ENCODE measurements at places on chromosomes 7 and 10.

DNA sequence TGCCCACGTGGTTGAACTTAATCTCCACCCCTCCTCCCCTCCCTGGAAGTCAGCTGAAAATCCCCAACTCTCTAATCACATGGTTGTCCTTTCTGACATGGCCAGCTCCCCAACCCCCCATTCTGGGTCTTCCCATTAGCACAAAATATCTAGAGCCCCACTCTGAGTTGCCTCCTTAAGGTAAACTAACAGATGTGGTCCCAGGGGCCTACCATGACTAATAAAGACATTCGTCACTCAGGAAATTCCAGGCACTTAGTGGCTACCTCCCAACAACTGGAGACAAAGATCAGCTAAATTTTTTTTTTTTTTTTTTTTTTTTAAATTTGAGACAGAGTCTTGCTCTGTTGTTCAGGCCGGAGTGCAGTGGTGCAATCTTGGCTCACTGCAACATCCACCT lies 21.1 kb downstream of the CCDC126 start:
- no peaks in the 10 kb centered on the region for H3K4me1 ChIP-seq
- no peaks in the 10 kb centered on the region for H3K27me3 ChIP-seq
- no peak overlapping the region for H3K27ac ChIP-seq
- no peak overlapping the region for H3K4me3 ChIP-seq
- peaks cover 44% of the 10 kb centered on the region for H3K36me3 ChIP-seq

DNA sequence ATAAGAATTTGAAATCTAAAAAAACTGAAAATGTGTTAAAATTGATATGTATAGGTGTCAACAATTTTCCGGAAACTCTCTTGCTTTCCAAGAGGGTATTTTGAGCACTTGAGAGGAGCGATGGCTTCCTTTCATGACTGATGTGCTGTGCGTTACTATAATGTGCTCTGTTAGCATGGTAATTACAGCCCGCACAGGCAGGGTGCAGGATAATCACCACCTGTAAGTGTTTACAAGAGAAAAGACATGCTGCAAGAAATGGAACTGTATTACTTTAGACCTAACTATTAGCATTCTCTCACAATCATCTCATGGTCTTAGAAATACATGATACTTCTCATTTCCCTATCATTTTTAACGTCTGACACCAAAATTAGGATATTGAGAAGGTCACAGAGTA lies 92.4 kb upstream of the ADARB2 start:
- no peak overlapping the region for H3K4me3 ChIP-seq
- no peaks in the 10 kb centered on the region for H3K4me1 ChIP-seq
- H3K27me3 ChIP-seq: peaks cover 5% of the 10 kb centered on the region
- DNase-seq: no peak
- H3K36me3 ChIP-seq: no peaks in the 10 kb centered on the region
- no peak overlapping the region for H3K27ac ChIP-seq

DNA sequence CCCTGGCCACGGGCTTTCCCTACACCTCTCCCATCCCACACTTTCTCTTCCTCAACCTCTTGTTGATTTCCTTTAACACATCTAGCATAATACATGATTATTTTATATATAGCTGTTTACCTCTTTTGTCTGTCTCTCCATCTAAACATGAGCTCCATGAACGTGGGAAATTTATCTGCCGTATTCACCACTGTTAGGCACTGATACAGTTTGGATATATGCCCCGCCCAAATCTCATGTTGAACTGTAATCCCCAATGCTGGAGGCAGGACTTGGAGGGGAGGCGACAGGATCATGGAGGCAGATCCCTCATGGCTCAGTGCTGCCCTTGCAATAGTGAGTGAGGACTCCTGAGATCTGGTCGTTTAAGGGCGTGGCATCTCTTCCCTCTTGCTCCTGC lies 5.7 kb downstream of the CYTH3 start:
- no peak overlapping the region for H3K4me3 ChIP-seq
- H3K27ac ChIP-seq: no peak overlapping the region
- peaks cover 19% of the 10 kb centered on the region for H3K4me1 ChIP-seq
- no peak for DNase-seq

DNA sequence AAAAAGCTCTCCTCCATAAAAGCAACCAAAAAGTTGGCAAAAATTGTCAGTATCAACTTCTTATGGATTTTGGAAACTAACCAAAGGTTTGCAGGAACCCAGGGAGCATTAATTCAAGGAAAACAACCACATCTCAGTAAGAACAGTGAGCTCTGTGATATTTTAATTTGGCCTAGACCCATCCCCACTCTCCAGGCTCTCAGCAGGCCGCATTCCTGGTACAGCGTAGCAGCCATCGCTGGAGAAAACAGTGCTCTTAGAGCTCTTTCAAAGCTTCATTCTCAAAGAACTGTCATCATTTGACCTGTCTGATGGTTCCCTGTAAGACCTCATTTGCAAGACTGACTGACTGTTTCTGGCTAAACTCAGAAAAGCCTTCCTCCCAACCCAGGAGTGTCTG lies 81.9 kb downstream of the NUDCD3 start:
- no peaks in the 10 kb centered on the region for H3K27me3 ChIP-seq
- DNase-seq: no peak
- H3K27ac ChIP-seq: no peak overlapping the region
- no peak overlapping the region for H3K4me3 ChIP-seq
- H3K4me1 ChIP-seq: peaks cover 8% of the 10 kb centered on the region
- peaks cover 37% of the 10 kb centered on the region for H3K36me3 ChIP-seq

- no peaks in the 10 kb centered on the region for H3K4me1 ChIP-seq
- no peak for DNase-seq
- no peak overlapping the region for H3K27ac ChIP-seq
- no peak overlapping the region for H3K4me3 ChIP-seq
- no peaks in the 10 kb centered on the region for H3K27me3 ChIP-seq
Observed at GRCh38 chr10:78859769-78860168, 209.0 kb upstream of the ZMIZ1 start.

- no peaks in the 10 kb centered on the region for H3K27me3 ChIP-seq
- H3K4me3 ChIP-seq: no peak overlapping the region
- no peak overlapping the region for H3K27ac ChIP-seq
- no peak for DNase-seq
- H3K4me1 ChIP-seq: no peaks in the 10 kb centered on the region
Observed at GRCh38 chr10:71471957-71472365, 75.2 kb downstream of the CDH23 start.

DNA sequence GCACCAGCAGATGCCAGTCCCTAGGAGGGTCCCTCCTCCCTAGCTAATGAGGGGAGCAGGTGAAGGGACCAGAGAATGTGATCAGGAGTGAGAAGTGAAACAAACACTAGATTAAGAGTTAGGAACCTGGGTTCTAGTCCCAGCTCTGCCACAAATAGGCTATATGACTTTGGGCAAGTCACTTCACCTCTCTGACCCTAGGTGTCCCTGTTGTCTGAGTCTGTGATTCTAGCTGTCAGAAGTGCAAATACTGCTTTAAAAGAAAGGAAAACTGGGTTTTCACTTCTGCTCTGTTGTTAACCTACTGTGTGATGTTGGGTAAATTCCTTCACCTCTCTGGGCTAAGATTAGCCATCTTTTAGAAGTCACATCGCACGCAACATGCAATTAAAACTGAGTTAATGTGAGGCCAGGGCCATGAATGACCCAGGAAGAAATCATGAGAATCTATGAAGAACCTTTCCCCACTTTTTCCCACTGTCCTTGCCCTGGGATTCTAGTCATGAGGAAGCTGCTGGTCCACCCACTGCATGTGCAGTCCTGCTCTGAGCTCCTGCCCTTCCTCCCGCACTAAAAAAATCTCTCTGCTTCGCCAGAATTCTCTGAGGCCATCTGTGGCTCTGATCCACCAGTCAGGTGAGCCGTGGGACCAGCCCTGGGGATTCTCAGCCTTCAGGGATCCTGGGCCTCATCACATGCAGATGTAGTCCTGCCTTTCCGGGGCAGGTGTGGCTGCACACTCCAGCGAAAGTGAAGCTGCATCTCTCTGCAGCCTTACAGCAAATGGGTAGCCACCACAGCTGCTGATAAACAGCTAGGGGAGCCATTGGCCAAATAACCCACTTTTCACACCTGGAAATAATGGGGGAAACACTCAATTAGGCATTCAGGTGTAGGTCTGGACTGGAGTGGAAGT lies 181.7 kb downstream of the PLXNA4 start:
- H3K36me3 ChIP-seq: no peaks in the 10 kb centered on the region
- H3K27ac ChIP-seq: no peak overlapping the region
- H3K4me3 ChIP-seq: no peak overlapping the region
- H3K27me3 ChIP-seq: peaks cover 2% of the 10 kb centered on the region

GRCh38 chr7:6056616-6057015 lies 25.4 kb downstream of the ANKRD61 start:
- no peaks in the 10 kb centered on the region for H3K27me3 ChIP-seq
- no peak overlapping the region for H3K4me3 ChIP-seq
- no peak for DNase-seq
- H3K36me3 ChIP-seq: peaks cover 20% of the 10 kb centered on the region
- H3K27ac ChIP-seq: no peak overlapping the region

GRCh38 chr10:95442341-95442740 lies 118.8 kb downstream of the SORBS1 start:
- no peaks in the 10 kb centered on the region for H3K36me3 ChIP-seq
- peaks cover 6% of the 10 kb centered on the region for H3K27me3 ChIP-seq
- no peak overlapping the region for H3K27ac ChIP-seq
- no peak overlapping the region for H3K4me3 ChIP-seq
- H3K4me1 ChIP-seq: peaks cover 6% of the 10 kb centered on the region

- H3K4me3 ChIP-seq: no peak overlapping the region
- peaks cover 74% of the 10 kb centered on the region for H3K36me3 ChIP-seq
- no peak for DNase-seq
Observed at GRCh38 chr7:98970016-98970615, 91.8 kb downstream of the TRRAP start.
